Glutamatergic neuron (in vitro differentiated cells): ENCODE measurements at places on chromosomes 6 and 20.

DNA sequence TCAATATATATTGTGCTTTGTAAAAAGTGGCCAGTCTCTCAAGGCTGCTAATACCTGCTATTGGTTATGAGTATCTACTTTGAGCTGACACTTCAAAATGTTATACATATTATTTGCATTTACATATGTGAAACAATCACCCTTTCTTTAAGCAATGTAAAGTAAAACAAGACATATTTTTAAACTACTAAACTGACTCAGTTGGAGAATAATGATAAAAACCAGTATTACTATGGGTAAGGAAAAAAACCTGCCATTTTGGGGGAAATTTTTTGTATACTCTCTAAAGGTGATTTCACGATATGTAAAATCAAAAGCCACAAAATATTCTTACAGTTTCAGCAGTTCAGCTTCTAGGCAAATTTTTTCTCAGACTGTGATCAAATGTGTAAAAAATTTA, 232.3 kb downstream of the PRL start:
- no peak for DNase-seq

- DNase-seq = peak; percentile 22
These were observed 2.0 kb downstream of the MYB start for GRCh38 chr6:135183002-135183531.

DNA sequence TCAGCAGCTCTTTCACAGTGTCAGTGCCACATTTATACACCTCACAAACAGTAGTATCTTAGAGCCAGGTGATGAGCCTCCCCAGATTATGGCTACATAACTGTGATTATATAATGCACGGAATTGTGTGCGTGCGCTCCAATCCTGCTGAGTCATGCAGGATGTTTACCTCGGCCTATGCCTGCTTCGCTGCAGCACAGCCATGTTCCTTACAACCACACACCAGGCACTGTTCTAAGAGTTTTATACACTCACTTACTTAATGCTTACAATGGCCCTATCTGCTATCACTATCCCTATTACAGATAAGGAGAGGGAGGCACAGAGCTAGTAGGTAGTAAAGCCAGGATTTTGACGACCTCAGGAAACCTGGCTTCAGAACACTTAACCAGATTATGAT, 7.3 kb downstream of the ZKSCAN3 start:
- DNase-seq = no peak

DNA sequence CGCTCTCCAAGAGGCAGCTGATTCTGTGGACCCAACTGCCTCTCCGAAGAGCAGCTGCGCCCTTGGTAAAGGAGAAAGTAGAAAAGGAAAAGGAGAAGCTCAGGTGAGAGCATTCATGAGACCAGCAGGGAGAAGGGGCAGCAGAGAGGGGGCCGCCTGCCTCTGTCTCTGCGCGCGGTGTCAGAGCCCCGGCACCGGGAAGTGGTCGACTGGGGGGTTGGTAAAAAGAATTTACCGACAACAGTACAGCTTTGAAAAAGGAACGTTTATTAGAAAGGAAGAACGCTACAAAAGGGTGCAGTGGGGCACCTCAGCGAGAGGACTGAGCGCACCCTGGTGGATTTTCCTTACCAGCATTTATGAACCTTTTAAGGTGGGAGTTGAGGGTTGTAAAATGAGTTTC, 61.9 kb downstream of the GPR6 start:
- DNase-seq = no peak

DNA sequence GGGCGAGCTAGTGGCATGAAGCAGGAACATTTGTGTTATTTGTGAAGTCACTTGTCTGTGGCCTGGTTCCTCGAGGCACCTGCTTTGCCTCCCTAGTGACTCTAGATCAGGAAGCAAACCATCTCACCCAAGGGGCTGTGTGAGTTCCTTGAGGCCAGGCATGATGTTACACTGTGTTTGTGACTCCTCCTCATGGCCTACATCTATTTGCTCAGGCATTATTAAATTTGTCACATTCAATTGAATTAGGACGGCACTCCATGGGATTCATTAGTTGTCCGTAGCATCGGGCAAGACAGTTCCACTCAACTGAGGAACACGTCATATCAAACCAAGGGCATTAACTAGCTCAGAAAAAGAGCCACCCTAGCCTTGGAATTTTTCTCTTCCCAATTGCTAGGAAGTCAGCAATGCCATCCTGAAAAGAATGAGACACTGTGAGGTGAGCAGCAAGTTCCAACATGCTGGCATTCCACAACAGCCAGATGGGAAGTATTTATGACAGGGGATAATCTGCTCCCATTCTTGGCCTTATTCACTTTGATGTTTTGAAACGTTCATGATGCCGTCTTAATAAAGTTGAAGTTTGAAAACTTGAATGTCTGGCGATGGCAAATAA, 17.2 kb downstream of the TMEM200A start:
- DNase-seq = no peak

GRCh38 chr20:48339190-48339985, 488.4 kb downstream of the PREX1 start:
- no peak for DNase-seq

GRCh38 chr6:81892891-81893290, 140.4 kb upstream of the TENT5A start:
- DNase-seq = no peak

DNA sequence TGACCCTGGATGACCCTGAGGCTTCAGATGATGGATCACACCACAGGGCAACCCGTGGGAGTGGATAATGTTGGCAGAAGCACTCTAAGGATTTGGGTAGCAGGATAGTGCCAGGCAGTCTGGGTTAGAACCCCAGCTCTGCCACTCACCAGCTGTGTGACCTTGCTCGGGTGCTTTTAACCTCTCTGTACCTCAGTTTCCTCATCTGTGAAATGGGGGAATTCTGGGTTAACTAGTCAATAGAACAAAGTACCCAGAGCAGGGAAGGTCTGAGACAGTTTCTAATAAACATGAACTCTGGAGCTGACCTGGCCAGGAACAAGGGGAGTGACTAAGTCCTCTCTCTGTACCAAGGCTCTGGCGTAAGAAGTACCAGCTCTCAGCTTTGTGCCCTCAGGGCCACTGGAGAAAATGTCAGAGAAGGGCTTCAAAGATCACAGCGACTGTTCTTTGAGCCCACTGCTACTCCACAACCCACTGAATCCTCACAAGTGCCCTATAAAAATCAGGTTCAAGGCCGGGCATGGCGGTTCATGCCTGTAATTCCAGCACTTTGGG, 14.7 kb upstream of the NOL4L start:
- no peak for DNase-seq

DNA sequence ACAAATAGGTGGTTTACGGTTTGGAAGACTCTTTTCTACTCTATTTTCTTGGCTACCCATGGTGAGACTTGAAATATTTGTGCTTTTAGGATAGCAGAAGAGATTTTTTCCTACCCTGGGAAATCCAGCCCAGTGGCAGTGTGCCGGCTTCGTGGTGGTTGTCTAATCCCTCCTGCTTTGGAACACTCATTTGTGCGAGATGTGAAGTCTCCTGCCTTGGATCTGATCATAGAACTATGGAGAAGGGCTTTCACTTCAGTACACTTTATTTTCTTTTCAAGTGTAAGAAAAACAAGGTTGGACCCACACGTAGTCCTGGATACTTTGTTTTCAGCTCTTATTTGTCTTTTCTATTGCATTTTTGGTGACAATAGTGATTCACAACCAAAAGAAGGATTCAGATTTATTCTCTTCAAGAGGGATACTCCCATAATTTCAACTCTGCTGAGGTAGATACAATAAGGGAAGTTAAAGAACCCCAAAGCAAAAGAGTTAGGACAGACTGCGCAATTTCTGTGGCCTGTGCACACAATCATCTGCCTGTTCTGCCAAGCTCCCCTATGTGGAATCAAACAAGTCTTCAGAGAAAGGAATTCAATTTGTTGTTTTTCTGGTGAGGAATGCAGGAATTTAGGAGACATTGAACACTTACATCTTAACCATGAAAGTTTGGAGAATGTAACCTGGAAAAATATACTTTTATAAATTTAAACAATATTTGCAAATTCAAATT, 413.2 kb downstream of the GJA1 start:
- no peak for DNase-seq

GRCh38 chr6:162854228-162854627, 126.5 kb downstream of the PACRG start:
- DNase-seq = no peak

- no peak for DNase-seq
These were observed 100.1 kb upstream of the CCDC28A start for GRCh38 chr6:138673346-138674014.

DNA sequence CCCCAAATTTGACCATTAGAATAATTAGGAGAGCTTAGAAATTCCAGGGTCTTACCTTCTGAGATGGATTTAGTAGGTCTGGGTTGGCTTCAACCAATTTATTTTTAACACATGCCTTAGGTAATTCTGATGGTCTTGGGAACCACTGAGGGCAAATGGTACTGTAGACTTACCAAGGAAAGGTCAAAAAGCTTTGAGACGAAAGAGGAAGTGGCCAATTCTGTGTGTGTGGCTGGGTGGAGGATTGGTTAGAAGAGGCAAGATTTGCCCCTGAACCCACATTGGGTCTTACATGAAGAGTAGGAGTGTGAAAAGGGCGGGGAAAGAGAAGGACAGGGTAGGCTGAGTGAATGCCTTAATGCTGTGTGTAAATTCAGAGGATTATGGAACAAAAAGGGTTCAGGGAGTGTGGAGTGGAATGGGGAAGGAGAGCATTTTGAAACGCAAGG, 2.7 kb downstream of the ITCH start:
- no peak for DNase-seq

- no peak for DNase-seq
These were observed 257.4 kb downstream of the HTR1B start for GRCh38 chr6:77205936-77206335.
